ENCODE measurements at places on chromosomes 3 and 15. TPM values are rescaled to one million over a fixed set of nuclear protein-coding genes. Genes with fewer than 3 reads are reported as not detected.

GRCh38 chr15:77012868-77013267 is 17.9 kb downstream of the PSTPIP1 start:
- no peaks in the 10 kb centered on the region for H3K36me3 ChIP-seq
- no peak overlapping the region for H3K27ac ChIP-seq
- H3K4me1 ChIP-seq: peaks cover 12% of the 10 kb centered on the region
- no peak overlapping the region for H3K4me3 ChIP-seq
- DNase-seq: no peak
- H3K27me3 ChIP-seq: no peaks in the 10 kb centered on the region

DNA sequence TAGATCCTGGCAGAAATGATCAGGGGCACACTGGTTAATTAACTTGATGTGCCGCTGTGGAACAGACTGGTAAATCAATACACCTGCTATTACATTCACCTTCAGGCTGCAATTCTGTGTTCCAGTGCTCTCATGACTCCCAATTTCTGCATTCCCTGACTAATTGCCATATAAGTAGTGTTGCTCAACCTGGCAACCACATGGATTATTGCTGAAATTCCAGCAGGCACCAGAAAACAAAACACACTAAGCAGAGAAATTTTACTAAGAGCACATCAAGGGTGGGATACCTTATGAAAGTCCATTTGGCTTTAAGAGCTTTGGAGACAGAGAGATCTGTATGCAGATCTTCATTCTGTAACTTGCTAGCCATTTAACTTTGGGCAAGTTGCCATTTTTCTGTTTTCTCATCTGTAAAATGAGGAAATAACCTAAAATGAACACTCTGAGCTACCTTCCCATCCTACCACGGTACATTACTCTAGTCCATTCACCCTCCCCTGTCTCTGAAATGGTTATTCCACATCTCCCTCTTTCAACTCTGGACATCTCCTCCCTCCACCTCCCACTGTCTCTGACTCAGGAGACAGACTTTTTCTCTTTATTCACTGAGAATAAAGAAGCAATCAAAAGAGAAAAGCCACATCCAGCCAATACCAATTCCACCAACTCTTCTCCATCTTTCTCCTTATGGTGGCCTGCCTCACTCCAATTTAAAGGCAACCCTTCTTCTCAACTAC is 54.6 kb downstream of the STAC start:
- no peaks in the 10 kb centered on the region for H3K27me3 ChIP-seq
- H3K4me3 ChIP-seq: no peak overlapping the region
- H3K27ac ChIP-seq: no peak overlapping the region
- peaks cover 8% of the 10 kb centered on the region for H3K4me1 ChIP-seq
- no peak for DNase-seq

- no peak overlapping the region for H3K4me3 ChIP-seq
- H3K27me3 ChIP-seq: no peaks in the 10 kb centered on the region
- no peaks in the 10 kb centered on the region for H3K36me3 ChIP-seq
- H3K4me1 ChIP-seq: no peaks in the 10 kb centered on the region
Measured at GRCh38 chr15:56344336-56344735, 20.9 kb upstream of the TEX9 start.

- no peaks in the 10 kb centered on the region for H3K36me3 ChIP-seq
- no peaks in the 10 kb centered on the region for H3K4me1 ChIP-seq
- no peak for DNase-seq
- H3K27me3 ChIP-seq: no peaks in the 10 kb centered on the region
- H3K4me3 ChIP-seq: no peak overlapping the region
Measured at GRCh38 chr3:197394464-197395321, 96.3 kb upstream of the DLG1 start.

The USP50 gene
- 0.31 TPM for total RNA-seq

The IL17RD gene
- 0.69 TPM for total RNA-seq

The SPCS1 gene
- 13.6 TPM for total RNA-seq

All from upper lobe of left lung (tissue), 6 donors.